ENCODE measurements at places on chromosomes 2 and 18.

DNA sequence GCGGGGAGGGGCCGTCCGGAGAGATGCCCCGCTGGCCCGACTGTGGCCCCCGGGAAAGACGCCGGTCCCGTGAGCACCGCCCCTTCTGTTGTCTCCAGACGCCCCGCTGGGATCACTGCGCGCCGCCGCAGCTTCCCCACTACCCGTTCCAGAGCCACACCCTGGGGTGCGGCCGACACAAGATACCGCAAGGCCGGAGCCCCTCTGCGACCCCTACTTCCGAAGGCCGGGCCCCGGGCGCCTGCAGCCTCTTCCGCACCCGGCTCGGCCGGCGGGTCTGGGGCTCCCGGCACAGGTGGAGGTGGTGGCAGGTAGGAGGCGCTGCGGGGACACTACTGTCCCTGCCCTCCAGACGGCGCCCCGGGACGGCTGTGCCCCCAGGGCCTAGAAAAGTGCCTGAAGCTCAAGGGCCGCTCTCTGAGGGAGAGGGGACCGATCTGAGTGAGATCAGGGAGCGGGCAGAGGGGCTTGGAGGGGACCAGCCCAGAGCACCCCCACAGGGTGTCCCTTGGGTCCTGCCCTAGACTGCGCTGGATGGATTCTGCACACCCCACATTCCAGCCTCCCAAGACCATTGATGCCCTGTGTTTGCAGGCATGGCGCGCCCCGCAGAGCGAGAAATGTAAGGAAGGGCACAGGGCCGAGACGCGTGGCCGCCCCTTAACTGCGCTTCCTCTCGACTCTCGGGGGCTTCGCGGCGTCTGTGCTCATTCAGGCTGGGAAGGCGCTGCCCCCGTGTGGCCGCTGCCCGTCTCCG lies 80.0 kb downstream of the GFPT1 start:
- DNase-seq, result peak; percentile 14

GRCh38 chr2:167832868-167833287 lies 414.5 kb downstream of the STK39 start:
- DNase-seq, result no peak

DNA sequence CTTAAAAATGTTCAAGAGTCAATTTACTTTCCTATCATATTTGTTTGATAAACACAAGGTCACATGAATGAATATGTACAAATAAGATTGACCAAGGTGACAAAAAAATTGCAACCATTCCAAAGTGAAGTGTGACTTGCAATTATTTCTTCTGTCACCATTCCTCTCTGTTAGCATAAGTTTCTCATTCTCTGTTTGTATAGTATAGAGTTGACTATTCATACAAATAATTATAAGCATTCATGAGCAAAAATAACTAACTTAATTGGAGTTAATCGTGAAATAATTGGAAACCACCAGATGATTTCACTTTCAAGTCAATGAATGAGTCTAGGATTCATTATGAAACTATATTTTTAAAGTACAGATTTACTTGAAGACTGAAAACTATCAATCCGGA lies 42.1 kb downstream of the PGAP1 start:
- no peak for DNase-seq

DNA sequence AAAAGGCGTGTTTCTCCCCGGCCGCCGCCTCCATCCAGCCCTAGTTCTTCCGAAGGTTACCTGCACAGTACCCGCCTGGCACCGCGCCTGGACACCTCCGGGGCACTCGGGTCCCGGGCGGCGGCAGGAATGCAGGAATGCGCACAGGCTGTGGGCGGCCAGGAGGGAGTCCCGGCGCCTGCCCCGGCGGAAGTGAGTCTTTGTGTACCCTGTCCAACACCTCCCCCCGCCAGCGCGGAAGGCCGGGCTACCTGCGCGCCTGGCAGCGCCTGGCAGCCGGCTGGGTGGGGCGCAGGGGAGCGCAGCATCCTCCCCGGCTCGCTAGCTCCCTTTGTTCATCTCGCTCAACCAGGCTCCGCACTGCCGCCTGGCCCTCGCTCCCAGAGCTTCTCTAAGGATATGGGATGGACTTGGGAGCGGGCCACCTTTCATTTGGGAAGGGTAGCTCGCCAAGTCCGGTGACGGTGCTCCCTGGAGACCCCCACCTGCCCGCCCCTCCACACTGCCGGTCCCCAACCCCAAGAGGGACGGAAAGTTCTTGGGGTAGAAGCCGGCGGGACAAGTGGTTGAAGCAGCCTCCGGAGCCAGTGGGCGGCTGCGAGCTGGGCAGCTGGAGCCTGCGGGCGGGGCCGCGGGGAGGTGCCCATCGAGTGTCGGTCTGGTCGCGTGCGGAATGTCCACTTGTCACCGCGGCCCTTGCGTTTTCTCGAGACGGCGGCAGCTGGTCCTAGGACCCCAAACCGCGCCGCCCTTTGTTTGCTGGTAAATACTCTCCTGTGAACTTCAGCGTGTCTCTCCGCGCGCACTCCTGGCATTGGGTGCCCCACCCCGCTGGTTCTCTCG lies 1.2 kb upstream of the ST6GAL2 start:
- peak; percentile 44 for DNase-seq

DNA sequence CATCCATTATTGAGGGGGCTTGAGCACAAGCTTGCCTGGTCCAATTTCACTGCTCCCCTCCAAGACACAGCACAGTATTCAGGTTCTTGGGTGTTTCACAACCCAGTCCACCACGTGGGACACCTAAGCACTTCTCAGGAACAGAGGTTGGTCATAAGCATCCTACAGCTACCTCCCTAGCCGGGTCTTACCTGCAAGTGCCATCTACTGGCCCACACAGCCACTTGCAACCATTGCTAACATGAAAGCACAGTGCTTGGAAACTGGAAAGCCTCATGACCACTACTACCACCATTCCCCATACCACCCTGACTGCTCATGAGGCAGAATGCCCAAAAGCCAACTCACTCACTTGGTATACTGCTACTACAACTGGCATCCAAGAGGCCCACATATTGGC lies 105.7 kb upstream of the RPRM start:
- no peak for DNase-seq

DNA sequence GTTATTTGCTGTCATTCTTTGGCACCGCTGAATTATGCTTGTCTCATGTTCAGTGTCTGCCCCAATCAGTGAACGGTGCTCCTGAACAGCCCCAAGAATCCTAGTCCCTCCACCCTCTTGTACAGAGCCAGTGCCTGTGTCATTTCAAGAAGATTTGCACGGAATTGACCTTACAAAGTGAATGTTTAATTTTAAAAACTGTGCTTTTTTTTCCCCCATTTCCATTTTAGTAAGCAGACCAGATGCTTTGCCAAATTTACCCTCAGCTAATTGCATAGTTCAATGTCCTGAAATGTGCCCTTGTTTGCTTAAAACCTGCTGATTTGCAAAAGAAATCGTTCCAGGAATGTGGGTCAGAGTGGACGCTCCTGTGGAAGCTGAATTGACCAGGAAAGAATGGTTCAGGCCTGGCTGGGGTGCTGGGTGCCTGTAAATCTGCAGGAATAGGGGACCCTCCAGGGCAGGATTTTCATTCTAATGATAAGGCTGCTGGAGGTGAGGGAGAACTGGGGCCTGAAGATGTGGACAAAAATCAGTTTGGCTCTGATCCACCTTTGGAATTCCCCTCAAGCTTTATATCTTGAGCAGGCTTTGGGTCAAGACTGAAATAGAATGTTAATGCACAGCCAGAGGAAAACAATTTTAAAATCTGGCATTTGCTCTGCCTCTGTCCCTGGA lies 20.1 kb downstream of the TMEM17 start:
- DNase-seq, result no peak

GRCh38 chr18:41624460-41624859 lies 330.6 kb upstream of the PIK3C3 start:
- no peak for DNase-seq

DNA sequence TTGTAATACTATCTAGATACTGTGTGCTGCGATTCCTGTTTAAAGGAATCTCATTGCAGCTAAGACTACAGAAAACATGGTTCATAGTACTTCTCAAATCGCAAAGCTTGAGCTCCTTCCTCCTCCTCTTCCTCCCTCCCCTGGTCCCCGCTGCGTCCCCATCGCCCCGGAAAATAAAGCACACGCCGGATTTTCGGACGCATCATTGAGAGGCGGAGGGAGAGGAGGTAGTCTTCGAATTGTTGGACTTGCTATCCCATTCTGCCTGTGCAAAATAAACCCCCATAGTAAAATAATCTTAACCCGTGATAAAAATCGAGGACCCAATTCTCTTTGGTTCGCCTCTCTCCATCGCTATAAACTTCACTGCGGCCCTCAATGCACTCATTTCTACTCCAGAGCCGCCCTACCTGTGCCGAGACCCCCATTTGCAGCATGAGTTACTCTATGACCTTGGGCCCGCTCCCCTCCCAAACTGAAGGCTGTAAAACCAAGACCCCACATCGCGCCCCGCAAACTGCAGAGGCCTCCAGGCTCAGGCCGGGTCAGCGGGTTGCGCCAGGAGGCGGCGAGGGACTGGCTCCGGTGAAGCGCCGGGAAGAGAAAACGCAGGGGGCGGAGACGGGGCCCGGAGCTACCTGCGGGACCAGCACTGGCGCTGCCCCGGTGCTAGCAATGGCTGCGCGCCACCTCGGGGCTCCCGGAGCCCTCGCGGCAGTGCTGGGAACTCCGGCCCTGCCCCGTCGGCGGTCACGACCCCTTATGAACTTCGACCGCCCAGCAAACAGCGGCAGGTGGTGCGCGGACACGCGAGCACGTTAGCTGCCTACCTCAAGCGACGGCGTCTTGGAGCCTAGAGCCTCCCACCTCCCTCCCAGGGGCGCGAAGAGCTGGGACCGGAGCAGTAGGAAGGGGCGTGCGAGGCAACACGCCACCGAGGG lies 649 bp downstream of the ESCO1 start:
- DNase-seq, result no peak

DNA sequence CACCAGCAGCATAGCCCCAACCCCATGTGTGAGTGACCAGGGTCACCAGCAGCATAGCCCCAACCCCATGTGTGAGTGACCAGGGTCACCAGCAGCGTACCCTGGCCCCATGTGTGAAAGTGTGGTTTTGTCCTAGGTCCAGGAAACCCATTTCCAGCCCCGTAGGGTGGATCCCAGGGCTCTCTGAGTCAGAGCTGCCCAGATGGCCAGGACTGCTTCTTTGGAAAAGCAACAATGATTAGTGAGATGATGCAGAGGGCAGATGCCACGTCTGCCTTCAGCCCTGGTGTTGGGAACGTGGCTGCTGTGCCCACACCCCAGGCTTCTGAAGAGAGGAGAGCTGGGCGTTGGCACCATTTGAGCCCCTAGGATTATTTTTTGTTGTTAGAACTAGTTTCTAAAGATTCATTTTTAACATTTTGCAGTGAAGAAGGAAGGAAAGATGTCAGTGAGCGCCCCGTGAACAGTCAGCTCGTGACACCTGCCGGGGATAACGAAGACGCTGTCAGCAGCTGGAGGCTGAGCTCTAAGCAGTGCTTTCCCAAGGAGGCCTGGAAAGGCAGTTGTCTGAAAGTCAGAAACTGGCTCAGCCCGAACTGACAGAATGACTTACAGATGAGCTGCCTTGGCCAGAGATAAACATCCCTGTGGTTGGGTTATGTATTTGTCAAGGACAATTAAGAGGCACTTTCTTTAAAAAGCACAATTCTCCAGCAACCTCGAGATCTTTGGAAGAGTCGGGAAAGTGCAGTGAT lies 32.1 kb upstream of the KCNG2 start:
- no peak for DNase-seq

- DNase-seq, result no peak
These were observed 133.7 kb downstream of the FBXO15 start for GRCh38 chr18:74013955-74014354.

DNA sequence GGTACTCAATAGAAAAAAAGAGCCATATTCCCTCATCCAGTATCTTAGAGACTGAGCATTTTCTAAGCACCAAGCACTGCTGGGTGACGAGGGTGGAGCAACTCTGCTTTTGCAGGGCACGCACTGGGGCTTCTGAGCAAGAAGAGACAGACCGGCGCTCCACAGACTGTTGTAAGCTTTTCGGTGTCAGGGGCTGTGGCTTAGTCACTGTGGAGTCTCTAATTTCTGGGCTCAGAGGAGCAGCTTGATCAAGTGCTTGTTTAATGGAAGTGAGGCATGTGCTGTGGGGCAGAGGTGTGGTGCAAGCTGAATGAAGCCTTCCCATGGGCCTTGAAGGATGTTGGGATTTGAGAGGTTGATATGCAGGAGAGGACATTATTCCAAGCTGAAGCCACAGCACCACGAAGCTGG lies 227.1 kb downstream of the MYCN start:
- no peak for DNase-seq

GRCh38 chr2:20501974-20502373 lies 55.1 kb downstream of the RHOB start:
- DNase-seq, result no peak

DNA sequence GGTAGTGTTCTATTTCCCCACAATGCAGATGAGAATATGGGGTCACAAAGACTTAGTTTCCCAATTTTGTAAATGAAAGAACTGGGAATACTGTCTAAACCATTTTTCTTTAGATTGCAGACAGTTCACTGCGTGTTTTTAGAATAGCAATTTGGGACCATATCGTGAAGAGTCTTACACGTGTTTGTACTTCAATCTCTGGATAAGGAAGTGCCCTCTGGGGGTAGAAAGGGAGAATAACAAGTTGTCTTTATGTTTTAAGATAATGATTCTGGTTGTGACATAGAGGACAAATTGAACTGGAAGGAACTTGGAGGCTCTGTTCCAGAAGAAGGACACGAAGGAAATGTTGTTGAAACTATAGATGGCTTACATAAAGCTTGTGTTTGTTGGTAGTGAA lies 457.7 kb downstream of the CBLN2 start:
- no peak for DNase-seq

- DNase-seq, result no peak
These were observed 153.6 kb upstream of the DSEL start for GRCh38 chr18:67670024-67670543.

DNA sequence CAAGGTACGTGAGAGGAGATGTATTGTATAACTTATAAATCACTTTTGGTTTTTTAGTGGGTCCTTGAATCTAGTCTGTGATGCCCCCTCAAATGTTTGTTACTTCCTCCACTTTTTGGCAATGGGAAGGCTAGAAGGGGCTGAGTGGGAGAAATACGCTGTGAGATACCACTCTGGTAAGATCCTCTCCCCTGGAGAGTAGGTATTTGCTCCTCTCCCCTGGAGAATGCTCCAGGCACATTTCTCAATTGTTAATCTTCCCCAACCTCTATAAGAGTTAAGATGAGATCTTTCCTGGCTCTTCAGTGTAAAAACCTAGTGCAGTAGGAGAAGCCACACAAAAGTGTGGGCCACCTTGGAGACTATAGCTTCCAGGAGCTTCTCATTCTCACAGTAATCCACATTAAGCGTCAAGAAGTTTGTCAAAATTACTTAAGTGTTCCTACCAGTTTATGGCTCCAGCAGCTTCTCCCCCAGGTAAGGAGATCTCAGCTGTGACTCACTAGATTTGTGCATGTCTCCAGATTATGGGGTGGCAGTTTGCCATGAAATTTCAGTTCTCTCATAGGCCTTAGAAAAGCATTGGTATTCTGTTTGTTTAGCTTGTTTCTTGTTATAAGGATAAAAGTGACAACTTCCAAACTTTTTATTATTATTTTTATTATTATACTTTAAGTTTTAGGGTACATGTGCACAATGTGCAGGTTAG lies 182.6 kb downstream of the FSIP2 start:
- no peak for DNase-seq
